ENCODE measurements at places on chromosomes 12 and 14. TPM values are rescaled to one million over a fixed set of nuclear protein-coding genes. Genes with fewer than 3 reads are reported as not detected.

The TPPP2 gene
- total RNA-seq, result not detected

The TMEM63C gene
- 0.77 TPM for total RNA-seq

The STON2 gene
- total RNA-seq, result 87.4 TPM

The ANKLE2 gene
- total RNA-seq, result 32.2 TPM

The ERP27 gene
- total RNA-seq, result not detected

The AVPR1A gene
- total RNA-seq, result not detected

The VASH1 gene
- 9.0 TPM for total RNA-seq

The MMP17 gene
- 13.1 TPM for total RNA-seq

The SLC6A15 gene
- total RNA-seq, result 7.7 TPM

The ADAMTS20 gene
- not detected for total RNA-seq

The FAM161B gene
- total RNA-seq, result 1.2 TPM

The WSCD2 gene
- total RNA-seq, result not detected

The PIWIL1 gene
- not detected for total RNA-seq

The WSB2 gene
- total RNA-seq, result 116 TPM

Data from dermis microvascular lymphatic vessel endothelial cell (primary cell).